ENCODE measurements at places on chromosomes 7 and 10.

GRCh38 chr7:125567686-125568085 lies 638.1 kb upstream of the POT1 start:
- no peak for DNase-seq

GRCh38 chr7:19762631-19763030 lies 10.8 kb downstream of the TMEM196 start:
- no peak for DNase-seq

DNA sequence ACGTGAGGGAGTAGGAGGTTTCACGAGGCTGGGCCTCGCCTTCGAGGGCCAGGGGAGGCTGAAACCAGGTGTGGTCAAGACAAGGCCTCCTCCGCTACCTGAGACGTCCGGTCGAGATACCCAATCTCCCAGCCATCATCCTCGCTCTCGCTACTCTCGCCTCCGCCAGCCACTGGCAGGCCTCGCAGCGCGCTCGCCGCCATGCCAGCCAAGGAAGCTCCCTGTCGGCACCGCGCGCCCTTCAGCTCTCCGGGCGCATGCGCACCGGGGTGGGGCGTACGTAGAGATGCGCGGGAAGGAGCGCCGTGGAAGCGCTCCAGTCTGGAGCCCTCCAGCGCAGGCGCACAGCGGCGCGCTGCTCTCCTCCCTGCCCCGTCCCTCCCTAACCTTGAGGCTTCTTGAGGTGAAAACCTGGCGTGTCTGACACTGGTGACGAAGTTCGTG lies at the start of gene ASZ1:
ASZ1 (minus strand) TSS at position 236 of the 444 bp plus-strand sequence; CDS start at position 203, 33 bp downstream.
- no peak for DNase-seq

GRCh38 chr10:72069751-72070526 lies 18.4 kb downstream of the SPOCK2 start:
- no peak for DNase-seq

- DNase-seq: no peak
Observed at GRCh38 chr7:3722396-3722922, 421.4 kb downstream of the SDK1 start.

GRCh38 chr10:98055841-98056516 lies 25.6 kb upstream of the CRTAC1 start:
- DNase-seq: no peak

DNA sequence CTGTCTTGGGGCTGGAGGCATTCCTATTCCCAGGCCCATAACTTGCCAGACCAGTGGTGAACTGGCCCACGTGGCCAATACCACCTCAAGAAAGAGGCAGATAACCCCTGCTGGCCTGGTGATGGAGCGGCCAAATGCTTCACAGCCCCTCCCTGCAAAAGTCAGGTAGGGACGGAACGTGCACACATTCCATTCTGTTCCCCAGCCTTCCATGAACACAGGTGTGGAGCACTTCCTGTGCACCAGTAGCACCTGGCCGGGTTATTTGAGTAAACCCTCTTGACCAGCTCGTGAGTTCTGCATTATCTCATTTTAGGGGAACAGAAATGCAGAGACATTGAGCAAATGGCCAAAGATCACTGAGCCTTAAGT lies 134.4 kb downstream of the SH3PXD2A start:
- no peak for DNase-seq

DNA sequence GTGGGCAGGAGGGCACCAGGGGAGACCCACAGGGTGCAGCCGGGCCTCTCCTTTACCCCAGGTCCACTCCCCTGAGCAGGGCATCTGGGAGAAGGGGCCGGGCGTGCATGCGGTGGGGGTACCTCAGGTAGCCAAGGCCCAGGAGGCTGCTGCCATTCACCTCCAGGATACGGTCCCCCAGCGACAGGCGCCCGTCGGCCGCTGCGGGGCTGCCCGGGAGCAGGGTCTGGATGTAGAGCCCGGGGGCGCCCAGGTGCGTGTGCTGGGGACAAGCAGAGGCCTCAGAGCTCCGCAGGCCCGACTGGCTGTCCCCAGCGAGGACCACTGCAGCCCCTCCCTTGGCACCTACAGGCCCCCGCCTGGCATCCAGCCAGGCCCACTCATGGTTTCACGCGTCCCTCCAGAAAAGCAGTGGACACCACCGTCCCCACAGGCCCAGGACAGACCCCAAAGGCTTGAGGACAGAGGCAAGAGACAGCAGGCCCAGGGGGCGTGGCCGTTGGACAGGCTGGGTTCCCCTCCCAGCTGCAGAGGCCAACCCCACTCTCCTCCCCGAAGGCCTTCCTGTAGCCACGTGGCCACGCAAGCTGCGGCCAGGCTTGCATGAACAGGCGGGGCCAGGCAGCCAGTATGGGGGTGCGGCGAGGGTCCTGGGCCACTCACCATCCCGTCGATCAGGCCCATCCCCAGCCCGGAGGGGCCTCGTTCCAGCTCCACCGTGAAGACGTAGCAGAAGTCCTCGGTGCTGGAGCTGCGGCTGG lies 24.3 kb downstream of the AP5Z1 start:
- DNase-seq: no peak

DNA sequence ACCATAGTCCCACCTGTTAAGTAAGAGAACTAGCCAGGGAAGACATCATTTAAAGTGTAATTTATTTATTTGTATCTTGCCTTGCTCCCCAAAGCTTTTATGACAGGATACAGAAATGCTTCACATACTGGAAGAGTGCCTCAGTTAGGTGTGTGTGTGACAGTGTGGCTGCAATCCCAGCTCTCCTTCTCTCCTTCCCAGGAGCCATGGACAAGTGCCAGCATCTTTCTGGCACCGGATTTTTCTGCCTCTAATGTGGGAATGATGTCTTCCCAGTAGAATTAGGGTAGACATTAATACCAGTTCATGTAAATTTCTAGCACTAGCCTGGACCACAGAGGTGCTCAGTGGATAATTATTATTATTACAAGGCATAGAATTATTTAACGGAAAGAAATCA lies 30.3 kb upstream of the ATXN7L1 start:
- no peak for DNase-seq

- no peak for DNase-seq
Observed at GRCh38 chr7:15720849-15721471, 34.5 kb upstream of the MEOX2 start.
